IPS DF 6.9 (cell line): ENCODE measurements at places on chromosomes 11 and 22.

DNA sequence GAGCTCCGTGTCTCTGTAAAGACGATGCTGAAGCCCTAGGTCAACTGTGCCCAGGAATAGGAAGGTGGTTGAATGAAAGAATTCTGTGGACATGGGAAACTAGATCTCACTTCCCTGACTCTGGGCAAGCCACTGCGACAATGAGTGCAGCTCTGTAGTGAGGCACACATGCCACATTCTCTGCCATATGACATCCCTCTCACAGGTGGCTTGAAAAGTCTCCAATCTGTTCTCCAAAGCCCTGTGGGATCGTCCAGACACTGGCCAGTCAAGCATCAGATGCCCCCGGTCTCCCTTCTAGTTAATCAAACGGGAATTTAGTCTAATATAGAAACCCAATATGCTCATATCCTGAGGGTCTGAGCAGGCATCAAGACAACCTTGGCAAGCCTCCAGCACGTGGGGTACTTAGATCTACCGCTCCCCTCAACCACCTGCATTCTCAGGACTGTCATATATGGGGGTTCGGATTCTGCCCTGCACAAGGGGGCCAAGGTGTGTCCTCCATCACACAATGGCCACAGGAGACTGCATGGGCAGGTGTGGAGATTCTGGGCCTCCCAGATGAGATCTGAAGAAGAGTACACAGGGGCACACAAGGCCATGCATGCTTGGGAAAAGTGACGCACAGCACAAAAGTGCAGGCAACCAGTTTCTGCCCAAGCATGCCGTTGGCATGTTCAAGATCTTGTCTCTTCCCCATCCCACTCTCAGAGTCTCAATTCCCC lies 11.9 kb downstream of the DKK3 start:
- no peaks in the 10 kb centered on the region for H3K4me1 ChIP-seq
- H3K36me3 ChIP-seq = peaks cover 7% of the 10 kb centered on the region; the same call in 1 of the 2 replicates
- no peak overlapping the region for H3K4me3 ChIP-seq
- H3K27me3 ChIP-seq = no peaks in the 10 kb centered on the region
- DNase-seq = no peak

- no peaks in the 10 kb centered on the region for H3K27me3 ChIP-seq
- no peak overlapping the region for H3K27ac ChIP-seq
- H3K36me3 ChIP-seq = no peaks in the 10 kb centered on the region
- no peak for DNase-seq
- no peak overlapping the region for H3K4me3 ChIP-seq
- no peaks in the 10 kb centered on the region; the same call in 1 of the 2 replicates for H3K4me1 ChIP-seq
These were observed 5.6 kb upstream of the KIAA0930 start for GRCh38 chr22:45246060-45246985.

GRCh38 chr11:25941353-25941752 lies 390.6 kb upstream of the ANO3 start:
- DNase-seq = no peak
- H3K36me3 ChIP-seq = no peaks in the 10 kb centered on the region
- no peaks in the 10 kb centered on the region for H3K27me3 ChIP-seq
- H3K4me3 ChIP-seq = no peak overlapping the region
- no peaks in the 10 kb centered on the region for H3K4me1 ChIP-seq

DNA sequence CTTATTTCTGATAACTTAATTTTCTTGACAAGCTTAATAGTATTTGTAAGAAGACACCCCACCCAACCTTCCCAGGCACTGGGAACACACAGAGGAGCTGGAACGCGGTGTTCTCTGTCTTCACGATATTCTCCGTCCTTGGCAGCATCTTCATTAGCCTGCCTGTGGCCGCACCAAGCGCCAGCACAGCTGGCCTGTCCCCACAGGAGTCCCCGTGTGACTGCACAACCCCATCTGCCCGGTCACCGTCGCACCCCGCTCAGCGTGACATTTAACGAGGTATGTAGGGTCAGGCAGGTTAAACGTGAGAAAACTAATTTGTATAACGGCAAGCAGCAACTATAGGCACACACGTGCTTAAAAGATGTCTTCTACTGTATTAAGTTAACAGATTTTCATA lies 293.3 kb downstream of the BRD1 start:
- H3K36me3 ChIP-seq = no peaks in the 10 kb centered on the region; the same call in 1 of the 2 replicates
- no peak overlapping the region for H3K27ac ChIP-seq
- H3K4me3 ChIP-seq = no peak overlapping the region
- no peak for DNase-seq

DNA sequence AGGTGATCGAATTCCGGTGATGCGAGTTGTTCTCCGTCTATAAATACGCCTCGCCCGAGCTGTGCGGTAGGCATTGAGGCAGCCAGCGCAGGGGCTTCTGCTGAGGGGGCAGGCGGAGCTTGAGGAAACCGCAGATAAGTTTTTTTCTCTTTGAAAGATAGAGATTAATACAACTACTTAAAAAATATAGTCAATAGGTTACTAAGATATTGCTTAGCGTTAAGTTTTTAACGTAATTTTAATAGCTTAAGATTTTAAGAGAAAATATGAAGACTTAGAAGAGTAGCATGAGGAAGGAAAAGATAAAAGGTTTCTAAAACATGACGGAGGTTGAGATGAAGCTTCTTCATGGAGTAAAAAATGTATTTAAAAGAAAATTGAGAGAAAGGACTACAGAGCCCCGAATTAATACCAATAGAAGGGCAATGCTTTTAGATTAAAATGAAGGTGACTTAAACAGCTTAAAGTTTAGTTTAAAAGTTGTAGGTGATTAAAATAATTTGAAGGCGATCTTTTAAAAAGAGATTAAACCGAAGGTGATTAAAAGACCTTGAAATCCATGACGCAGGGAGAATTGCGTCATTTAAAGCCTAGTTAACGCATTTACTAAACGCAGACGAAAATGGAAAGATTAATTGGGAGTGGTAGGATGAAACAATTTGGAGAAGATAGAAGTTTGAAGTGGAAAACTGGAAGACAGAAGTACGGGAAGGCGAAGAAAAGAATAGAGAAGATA lies at the start of gene MALAT1:
Gene MALAT1, plus strand, starts transcription at position 69 of the 736 bp plus-strand sequence.
- H3K27me3 ChIP-seq = no peaks in the 10 kb centered on the region
- peak within 1 kb of the TSS; percentile 90; the same call in 1 of the 2 replicates for H3K4me3 ChIP-seq
- DNase-seq = no peak
- H3K4me1 ChIP-seq = peaks cover 1% of the 10 kb centered on the region; the same call in 1 of the 2 replicates
- H3K27ac ChIP-seq = no peak within 1 kb of the TSS
- H3K36me3 ChIP-seq = peaks cover 13% of the 10 kb centered on the region; the same call in 1 of the 2 replicates

- no peaks in the 10 kb centered on the region; the same call in 1 of the 2 replicates for H3K4me1 ChIP-seq
- no peak overlapping the region for H3K27ac ChIP-seq
- no peak for DNase-seq
- H3K36me3 ChIP-seq = no peaks in the 10 kb centered on the region
- H3K4me3 ChIP-seq = no peak overlapping the region
These were observed 9.8 kb downstream of the RELT start for GRCh38 chr11:73386016-73386415.

DNA sequence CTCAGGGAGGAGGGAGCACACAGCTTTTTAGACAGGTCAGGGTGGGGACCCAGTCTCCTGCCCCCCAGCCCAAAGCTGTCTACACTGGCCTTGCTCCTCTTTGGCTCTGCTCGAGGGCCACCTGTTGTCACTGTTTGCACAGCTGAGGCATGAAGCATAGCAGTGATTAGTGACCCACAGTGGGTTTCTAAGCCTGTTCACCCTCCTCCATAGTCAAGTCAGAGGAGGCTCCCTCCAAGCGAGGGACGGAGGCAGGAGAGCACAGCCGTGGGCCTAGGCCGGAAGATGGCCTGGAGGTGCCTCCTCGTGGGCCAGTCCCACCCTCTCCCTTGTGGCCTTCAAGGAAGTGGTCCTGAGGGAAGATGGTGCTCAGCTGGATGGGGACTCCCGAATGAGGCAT lies 241.1 kb downstream of the GRIK4 start:
- DNase-seq = no peak
- H3K36me3 ChIP-seq = no peaks in the 10 kb centered on the region
- no peaks in the 10 kb centered on the region for H3K27me3 ChIP-seq
- H3K27ac ChIP-seq = no peak overlapping the region
- H3K4me1 ChIP-seq = peaks cover 2% of the 10 kb centered on the region; the same call in 1 of the 2 replicates

- no peak overlapping the region for H3K4me3 ChIP-seq
- no peak overlapping the region for H3K27ac ChIP-seq
- no peaks in the 10 kb centered on the region for H3K36me3 ChIP-seq
- peaks cover 1% of the 10 kb centered on the region; the same call in 1 of the 2 replicates for H3K4me1 ChIP-seq
- no peaks in the 10 kb centered on the region for H3K27me3 ChIP-seq
- no peak for DNase-seq
These were observed 65.2 kb downstream of the CACNA1I start for GRCh38 chr22:39635719-39636118.

DNA sequence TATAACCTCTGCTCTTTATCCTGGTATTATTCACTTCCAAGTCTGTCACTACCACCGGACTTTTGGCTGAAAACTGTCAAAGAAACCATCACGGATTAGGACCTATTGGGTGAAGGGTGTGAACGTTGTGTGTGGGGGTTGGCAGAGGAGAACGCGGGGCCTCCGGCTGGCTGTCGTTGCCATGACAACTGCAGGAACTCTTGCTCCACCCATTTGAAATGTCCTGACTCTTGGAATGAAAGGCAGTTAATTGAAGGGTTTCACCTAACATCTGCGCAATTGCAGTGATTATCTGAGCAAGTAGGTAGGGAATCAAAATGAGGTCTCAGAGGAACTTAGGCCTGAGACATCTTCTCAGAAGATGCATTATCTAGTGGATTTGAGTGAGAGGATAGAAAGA lies 60.9 kb upstream of the CLMP start:
- no peak overlapping the region for H3K27ac ChIP-seq
- H3K27me3 ChIP-seq = no peaks in the 10 kb centered on the region
- H3K36me3 ChIP-seq = no peaks in the 10 kb centered on the region
- no peak overlapping the region for H3K4me3 ChIP-seq
- no peaks in the 10 kb centered on the region for H3K4me1 ChIP-seq
